Activated CD4-positive, alpha-beta T cell treated with anti-CD3 and anti-CD28 coated beads, Interleukin-2, amount 50 U/mL, for 16 hours (primary cell): ENCODE measurements at places on chromosomes 4 and X.

GRCh38 chr4:16007471-16008095, 44.6 kb upstream of the FGFBP2 start:
- no peak for DNase-seq

DNA sequence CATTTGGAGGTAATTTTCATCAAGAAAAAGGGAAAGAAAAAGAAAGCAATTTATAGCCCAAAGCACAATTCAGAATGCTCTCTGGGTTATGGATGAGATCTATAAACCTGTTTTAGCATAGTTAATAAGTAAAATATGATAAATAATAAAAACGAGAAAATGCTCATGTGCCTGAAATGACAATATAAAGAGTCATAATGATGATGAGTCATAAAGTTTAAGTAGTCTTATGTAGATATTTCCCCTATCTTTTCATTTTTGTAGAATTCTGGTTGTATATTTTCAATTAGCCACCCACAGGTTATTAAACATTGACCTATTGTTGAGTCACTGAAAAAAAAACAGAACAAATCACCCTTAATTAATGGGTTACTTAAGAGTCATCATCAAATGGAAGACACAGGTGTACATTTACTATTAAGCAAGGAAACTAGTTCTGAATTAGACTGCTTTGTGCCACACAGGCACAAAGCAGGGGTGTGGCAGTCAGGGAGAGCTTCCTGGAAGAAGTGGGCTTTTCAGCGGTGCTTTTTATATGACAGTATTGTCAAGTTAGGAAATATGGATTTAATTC, 29.3 kb downstream of the BEND4 start:
- no peak for DNase-seq

DNA sequence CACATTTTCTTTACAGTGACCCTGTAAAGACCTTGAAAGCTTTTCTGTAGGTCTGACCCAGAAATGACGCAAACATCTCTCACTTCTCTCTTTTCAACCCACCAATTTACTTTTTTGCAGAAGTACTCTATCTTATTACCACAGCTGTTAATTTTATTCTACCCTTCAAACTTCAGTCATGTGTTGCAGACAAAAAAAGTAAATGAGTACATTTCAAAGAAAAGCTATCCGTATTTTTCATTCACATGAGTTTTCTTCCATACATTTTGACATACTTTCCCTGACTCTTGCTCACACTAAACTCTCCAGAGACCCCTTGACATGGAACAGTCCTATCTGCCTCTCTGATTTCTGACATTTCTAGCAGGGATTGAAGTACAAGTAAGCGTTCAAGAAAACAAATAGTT, 51.7 kb downstream of the SLC7A11 start:
- no peak for DNase-seq

- no peak for DNase-seq
Measured at GRCh38 chrX:152819732-152820131, 10.8 kb downstream of the CETN2 start.

- DNase-seq, result no peak
Measured at GRCh38 chr4:181225616-181226261, 1017.5 kb upstream of the TENM3 start.

- no peak for DNase-seq
Measured at GRCh38 chr4:169207436-169208089, 63.2 kb downstream of the SH3RF1 start.

- DNase-seq, result no peak
Measured at GRCh38 chr4:173518425-173519102, 11.5 kb downstream of the HAND2 start.
